ENCODE measurements at places on chromosomes 2 and 18.
A peak's percentile ranks its signal among the peaks of the same experiment; 100 is the strongest.

- DNase-seq = no peak
Measured at GRCh38 chr2:190280565-190281350, 38.9 kb downstream of the HIBCH start.

DNA sequence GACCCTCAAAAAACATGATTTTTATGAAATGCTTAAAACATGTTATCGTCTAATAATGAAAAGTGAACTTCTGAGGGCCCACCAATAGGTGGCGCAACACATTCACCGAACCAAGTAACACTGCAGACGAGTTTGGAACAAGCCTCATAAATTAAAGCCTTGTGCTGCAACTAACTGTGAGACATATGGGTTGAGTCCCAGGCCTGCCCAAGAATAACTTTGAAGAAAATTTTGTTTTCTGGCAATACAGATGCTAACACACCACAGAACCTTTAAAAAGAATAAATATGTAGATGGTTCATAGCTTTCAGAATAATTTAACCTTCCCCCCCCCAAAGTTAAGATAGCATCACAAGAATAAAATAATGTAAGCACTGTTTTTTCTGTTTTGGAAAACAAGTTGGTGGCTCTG lies 285.9 kb downstream of the RNF144A start:
- DNase-seq = peak; percentile 63

DNA sequence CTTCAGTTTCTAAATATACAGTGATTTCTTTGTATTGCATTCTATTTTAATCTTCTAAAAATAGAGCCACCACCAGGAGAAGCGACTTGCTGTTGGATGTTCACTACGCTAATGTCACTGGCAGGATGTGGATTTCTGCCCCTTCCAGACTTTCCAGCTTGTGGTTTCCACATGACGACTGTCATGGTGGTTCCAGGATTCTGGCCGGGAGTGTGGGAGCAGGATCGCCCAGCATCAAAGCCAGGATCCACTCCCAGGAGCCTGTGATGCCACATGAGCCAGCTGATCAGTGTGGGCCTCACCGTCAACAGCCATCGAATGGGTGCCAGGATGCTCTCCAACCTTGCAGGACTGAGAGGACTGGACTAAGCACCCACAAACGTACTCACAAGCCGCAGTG lies 148.8 kb downstream of the HDAC4 start:
- no peak for DNase-seq

DNA sequence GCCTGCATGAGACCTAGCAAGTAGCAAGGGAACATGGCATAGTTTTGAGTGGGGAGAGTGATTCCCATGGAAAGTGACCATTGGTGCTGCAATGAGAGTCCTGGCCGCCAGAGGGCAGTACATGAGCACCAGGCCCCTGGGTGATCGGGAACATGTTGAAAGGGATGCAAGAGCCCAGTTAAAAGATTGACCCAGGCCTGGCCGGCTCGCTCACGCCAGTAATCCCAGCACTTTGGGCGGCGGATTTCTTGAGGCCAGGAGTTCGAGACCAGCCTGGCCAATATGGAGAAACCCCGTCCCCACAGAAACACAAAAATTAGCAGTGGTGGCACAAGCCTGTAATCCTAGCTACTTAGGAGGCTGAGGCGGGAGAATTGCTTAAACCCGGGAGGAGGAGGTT lies 22.2 kb downstream of the FAP start:
- DNase-seq = peak; percentile 67

- DNase-seq = no peak
Measured at GRCh38 chr2:100940766-100941645, 61.1 kb upstream of the RPL31 start.

- peak; percentile 7 for DNase-seq
Measured at GRCh38 chr18:34977838-34978532, 63.2 kb upstream of the MAPRE2 start.

DNA sequence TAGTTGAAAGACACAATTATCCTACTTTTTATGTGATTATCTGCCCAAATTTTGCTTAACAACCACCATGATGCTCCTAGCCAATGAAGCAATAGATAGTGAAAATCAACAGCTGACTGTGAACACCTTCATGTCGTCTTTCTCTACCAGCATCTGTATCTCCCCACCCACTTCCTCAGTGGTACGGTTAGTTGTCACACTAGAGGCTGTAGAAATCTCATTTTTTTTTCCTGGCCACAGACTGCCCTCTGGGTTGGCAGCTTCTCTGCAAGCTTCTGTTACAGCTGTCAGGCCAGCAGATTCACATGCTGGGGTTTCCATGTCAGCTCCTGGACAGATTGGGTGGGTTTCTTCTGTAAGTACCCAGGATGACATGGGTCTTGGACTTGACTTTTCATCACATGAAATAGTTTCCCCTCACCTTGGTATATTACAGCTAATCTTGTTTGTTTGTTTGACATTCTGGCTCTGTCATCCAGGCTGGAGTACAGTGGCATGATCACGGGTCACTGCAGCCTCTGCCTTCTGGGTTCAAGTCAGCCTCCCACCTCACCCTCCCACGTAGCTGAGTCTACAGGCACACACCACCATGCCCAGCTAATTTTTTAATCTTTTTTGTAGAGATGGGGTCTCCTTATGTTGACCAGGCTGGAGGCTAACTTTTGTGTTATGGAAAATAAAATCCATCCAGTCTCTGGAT lies 24.3 kb downstream of the STAT4 start:
- no peak for DNase-seq

- DNase-seq = no peak
Measured at GRCh38 chr2:206798000-206798399, 32.6 kb downstream of the FASTKD2 start.

DNA sequence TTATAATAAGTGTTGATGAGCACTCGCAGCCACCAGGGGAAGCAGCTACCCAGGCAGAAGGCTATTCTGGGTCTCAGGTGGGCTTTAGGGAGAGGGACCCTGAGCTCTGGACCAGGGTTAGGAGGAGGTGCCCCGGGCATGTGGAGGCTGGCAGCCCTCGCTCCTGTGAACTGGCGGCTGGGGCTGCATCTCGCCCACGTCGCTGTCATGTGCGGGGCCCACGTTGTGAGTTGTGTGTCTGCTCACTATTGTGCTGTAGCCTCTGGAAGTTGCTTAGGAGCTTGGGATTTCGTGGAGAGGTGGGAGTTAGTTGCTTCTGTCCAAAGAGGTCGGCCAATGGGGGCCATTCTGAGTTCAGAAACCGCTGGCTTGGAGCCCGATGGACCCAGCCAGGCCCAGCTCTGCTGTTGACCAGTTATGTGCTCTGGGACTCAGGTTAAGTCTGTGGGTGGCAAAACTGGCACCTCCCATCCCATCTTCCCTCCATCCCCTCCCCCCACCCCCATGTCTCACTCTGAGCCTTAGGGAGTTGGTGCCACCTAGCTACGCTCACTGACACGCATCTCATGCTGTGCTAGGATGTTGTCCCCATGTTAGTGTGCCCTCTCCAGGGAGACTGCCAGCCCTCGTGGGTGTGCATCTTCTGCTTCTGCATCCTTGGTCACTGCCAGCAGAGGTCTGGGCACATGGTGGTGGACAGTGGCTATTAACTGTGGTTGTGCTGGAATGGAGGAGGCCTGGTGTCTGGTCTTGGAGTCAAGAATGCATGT lies 18.5 kb downstream of the RRM2 start:
- no peak for DNase-seq

DNA sequence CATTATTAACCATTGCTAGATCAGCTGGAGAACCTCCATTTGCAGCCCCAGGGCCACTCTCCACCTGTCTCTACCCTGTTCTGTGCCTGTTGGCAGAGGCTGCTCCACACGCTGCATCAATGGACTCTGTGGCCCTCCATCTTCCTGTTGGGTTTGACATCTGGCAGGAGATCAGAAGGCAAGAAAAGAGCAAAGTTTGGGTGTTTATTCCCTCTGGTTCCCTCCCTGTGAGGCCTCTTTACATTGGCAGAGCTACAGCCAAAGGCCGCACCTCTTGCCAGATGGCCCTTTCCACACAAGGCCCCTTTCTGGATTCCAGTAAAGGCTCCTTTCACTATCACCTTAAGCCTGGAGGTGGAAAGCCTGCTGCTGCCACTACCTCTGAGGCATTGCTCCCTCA lies 110.9 kb upstream of the RND3 start:
- DNase-seq = no peak

- DNase-seq = no peak
Measured at GRCh38 chr2:70199320-70199864, 8.6 kb upstream of the C2orf42 start.

DNA sequence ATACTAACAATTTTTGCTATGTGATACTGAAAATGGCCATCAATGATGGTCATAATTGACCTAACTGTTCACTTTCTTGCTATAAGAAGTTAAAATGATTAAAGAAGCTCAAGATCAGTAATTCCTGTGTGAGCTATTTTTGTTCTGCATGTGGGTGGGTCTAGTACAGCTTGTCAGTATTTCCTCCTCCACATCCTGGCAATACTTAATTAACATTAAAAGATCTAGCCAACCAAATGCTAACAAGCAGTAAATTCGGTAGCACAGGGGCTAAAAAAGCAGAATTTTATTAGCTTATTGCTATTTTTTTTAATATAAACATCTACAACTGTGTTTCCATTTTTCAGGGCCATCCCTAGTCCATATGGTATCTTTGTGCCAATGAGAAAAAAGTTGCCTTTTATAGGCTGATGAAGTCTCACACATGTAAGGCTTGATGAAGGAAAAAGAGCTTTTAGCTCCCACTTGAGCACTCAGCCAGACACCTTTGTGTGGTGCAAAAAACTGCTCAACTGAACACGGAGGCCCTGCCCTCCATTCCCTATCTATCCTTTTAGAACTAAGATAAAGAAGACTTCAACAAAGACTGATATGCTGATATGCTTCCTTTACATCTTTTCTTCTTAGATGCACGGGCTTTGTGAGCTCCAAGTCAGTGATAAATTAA lies 4.9 kb upstream of the PNO1 start:
- DNase-seq = no peak

DNA sequence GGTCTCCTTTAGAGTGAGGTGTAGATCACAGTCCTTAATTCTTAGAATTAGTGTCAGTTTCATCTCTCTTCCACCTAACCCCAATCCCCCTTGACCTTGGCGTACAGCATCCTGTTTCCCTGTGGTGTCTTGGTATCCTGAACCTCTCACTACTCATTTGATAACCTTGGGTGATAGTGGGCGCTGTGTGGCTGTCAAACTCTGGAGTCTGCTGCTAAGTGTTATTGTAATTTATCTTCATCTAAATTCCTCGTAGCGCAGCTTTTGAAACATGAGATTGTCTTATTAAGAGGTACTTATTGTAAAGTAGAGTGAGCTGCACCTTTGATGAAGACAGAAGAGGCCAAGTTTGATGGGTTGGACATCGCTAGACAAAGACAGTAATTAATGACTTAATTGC lies 222.6 kb upstream of the SPRED2 start:
- no peak for DNase-seq

DNA sequence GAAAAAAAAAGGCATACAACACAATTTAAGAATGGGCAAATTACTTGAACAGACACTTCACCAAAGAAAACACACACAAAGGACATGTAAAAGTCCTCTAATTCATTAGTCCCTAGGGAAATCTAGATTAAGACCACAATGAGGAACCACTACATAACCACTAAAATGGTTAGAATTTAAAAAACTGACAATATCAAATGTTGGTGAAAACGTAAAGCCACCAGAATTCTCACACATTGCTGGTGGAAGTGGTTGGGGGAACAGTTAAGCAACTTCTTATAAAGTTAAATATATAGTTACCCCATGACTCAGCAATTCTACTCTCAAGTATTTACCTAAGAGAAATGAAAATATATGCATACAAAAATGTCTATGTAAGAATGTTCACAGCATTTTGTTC lies 11.8 kb downstream of the RTN4 start:
- DNase-seq = no peak

DNA sequence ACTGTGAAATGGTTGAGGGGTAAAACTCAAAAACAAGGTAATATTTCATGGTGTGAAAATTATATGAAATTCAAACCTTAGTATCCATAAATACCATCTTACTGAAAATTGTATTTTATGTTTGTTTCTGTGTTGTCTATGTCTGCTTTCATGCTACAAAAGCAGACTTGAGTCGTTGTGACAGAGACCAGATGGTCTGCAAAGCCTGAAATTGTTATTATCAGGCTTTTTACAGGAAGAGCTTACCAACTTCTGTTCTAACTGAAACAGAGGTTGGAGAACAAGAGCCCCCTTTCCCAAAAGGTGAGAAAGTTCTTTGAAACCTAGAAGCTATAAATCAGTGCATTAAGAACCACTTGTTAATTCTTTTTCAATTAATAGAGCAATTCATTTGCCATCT lies 110.0 kb downstream of the COL4A4 start:
- no peak for DNase-seq

DNA sequence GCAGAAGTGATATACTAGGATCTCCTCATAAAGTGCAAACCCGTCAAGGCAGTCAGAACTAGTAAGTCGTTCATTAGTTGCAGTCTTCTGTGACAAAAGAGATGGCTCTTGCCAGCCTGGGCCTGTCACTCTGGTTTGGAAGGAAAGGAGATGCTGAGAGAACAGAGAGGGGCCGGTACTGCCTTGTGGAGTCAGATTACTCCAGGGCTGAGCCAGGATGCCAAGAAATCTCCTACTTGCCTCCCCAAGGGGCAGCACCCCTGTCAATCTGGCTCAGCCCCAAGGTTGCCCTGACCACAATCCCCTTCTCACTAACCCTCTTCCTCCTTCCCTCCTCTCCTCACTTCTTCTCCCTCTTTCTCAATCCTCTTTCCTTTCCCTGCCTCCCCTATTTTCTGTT lies 62.9 kb upstream of the ASPRV1 start:
- no peak for DNase-seq

- DNase-seq = no peak
Measured at GRCh38 chr2:175742367-175742766, 259.7 kb downstream of the LNPK start.

GRCh38 chr2:56128235-56128634 lies 55.6 kb upstream of the CCDC85A start:
- no peak for DNase-seq

DNA sequence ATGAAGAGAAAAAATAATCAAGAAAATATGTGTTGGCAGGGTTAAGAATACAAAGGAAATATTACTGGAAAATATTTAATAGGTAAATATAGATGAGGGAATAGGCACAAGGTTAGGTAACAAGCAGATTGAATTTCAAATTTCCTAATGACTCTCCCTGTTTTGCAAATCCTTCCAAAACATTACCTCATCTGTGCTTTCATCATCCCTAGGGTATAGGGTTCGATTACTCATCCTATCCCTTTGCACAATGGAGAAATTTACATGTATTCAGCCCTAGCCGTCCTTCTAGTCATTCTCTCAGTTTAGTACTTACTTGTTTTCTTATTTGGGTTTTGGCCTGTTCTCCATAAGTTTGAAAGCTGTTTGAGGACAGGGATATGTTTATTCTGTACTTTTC lies 864.6 kb upstream of the FSHR start:
- no peak for DNase-seq

DNA sequence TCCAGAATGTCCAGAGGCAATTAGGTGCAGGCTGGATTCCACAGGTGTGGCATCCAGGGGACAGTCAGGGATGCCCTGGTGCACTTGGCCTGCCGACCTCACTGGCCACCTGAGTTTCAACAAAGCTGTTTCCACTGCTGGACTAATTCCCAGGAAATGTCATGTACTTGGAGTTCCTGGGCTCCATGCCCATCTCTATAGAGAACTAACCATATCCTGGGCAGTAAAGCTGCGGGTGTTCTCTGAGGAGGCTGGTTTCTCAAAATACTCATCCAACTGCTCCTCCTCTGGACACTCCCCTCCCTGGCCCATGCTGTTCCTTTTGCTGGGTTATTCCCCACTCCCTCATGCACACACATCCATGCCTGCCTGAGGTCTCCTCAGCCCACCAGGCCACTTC lies 161.9 kb upstream of the SKOR2 start:
- DNase-seq = peak; percentile 32

- DNase-seq = no peak
Measured at GRCh38 chr2:177190941-177191340, 21.7 kb upstream of the HNRNPA3 start.

GRCh38 chr18:8889489-8889888 lies 184.1 kb downstream of the MTCL1 start:
- DNase-seq = no peak

Data from T47D (cell line).